ENCODE measurements at places on chromosomes 2 and 18. TPM values are rescaled to one million over a fixed set of nuclear protein-coding genes. Genes with fewer than 3 reads are reported as not detected.

The NPAS2 gene
- 4.2 TPM for total RNA-seq

The C2orf66 gene
- total RNA-seq, result not detected

The IL37 gene
- total RNA-seq, result not detected

The MARCHF4 gene
- not detected for total RNA-seq

GRCh38 chr2:127024769-127025358, 82.1 kb downstream of the BIN1 start:
- no peak for DNase-seq
